NCI-H69 (cell line): ENCODE measurements at places on chromosomes 13 and 19.

DNA sequence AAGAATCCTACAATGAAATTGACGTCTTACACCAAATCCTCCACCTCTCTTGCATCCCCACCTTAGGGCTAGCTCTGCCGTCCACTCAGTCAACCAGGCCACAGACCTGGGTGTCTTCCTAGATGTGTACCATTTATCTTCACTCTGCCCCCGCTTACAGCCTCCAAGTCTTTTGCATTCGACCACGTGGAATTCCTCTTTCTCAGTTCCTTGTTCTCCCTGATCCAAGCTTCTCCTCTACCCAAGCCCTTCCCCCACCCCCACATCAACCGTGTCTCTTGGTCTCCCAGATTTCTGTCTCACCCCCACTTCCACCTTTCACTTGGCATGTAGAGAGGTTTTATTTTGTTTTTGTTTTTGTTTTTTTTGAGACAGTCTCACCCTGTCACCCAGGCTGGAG, 1.2 kb upstream of the DMWD start:
- DNase-seq, result no peak

- peak; percentile 58 for DNase-seq
Measured at GRCh38 chr13:22629374-22629773, 551.4 kb upstream of the SGCG start.

DNA sequence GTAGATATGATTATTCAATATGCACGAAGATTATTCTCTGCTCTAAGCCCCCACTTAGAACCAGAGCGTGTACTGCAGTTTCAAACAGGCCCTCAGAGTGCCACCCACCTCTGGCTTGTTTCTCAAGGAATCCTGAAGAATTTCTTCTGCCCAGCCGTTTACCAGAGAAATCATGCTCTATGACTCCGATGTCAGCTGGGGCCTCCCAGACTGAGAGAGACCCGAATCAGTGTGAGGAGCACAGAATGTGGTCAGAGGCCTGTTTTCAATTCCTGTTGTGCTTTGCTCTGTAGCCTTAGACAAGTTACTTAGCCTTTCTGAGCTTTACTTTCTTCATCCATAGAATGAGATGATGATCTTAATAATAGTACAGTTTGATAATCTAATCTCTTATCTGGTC, 5.5 kb downstream of the PNMA8C start:
- no peak for DNase-seq

GRCh38 chr19:34428549-34429285, 536 bp downstream of the UBA2 start:
- peak; percentile 52 for DNase-seq

DNA sequence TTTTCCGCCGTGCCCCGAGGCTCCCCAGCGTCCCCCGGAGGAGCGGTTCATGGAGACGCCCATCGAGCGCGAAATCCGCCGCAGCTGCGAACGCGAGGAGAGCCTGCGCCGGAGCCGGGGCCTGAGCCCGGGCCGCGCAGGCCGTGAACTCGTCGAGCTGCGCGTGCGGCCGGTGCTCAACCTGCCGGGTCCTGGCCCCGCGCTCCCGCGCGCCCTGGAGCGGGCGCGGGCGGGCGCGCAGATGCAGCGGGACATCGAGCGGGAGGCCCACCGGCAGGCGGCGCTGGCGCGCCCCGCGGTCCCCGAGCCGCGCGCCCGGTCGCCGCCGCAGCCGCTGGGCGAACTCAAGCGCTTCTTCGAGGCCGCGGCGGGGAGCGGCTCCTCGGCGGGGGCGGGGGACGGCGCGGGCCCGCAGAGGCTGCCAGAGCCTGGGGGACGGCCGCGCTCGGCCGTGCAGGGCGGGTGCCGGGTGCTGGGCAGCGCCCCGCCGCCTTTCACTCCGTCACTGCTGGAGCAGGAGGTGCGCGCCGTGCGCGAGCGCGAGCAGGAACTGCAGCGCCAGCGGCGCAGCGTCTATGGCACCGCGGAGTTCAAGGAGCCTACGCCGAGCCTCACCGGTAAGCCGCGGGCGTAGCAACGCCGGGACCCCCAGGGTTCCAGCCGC, 807 bp downstream of the MISP3 start:
- peak; percentile 95 for DNase-seq

- peak; percentile 47 for DNase-seq
Measured at GRCh38 chr19:44607049-44607448, 6.3 kb upstream of the IGSF23 start.

DNA sequence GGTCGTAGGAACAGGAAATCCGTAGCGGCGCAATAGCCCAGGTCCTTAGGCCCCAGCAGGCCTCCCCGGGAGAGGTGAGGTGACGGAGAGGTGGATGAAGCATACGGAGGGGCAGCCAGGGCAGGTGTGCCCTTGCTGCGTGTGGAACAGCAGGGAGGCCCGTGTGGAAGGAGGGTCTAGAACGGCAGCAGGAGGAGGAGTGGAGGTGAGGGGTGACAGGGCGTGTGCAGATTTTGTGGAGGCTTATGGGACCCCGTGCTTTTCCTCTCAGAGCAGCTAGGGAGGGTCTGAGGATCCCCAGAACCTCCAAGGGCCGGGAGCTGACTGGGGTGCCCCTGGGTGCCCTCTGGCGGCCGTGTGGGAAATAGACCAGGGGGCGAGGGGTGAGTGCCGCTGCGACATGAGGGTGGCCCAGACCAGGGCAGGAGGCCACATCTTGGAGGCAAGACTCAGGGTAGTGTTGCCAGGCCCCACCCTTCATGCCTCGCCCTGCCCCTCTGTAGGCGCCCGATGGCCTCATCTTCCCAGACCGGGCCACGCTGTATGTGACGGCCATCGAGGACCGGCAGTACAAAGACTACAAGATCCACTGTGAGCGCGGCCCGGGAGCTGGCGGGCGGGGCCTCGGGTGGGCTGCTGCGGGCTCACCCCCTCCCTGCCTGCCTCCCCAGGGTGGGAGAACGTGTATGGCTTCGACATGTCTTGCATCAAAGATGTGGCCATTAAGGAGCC, 5.0 kb upstream of the ADM5 start:
- no peak for DNase-seq

- no peak for DNase-seq
Measured at GRCh38 chr13:106449096-106449495, 86.4 kb downstream of the EFNB2 start.

- DNase-seq, result peak; percentile 16
Measured at GRCh38 chr19:55483706-55484592, 1.0 kb upstream of the NAT14 start.

GRCh38 chr13:93925990-93926389, 553.5 kb downstream of the DCT start:
- peak; percentile 68 for DNase-seq

DNA sequence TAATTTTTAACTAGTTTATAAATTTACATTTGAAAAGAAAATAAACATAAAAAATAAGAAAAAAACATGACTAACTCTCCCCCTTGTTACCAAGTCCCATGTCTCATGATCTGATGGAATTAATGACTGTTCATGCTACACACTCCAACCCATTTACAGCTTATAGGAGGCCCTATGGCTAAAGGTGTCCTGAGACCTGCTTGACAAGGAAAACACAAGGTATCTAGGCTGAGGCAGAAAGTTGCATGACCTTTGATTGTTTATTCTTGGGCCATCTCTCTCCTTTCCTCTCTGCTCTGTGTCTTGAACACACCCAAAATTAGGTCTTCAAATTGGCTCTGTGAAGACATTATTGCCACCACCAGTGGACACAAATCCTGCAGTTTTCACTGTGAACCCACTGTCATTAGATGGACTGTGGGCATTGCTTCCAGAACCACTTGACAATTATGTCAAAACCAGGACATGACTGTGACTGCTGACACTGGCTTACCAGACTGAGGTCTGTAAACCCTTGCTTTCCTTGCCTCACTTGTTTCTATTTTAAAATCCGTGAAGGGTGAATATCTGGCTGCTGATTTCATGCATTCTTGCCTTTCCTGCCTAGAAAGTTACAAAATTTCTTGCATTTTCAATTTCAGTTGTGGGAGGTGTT, 386.5 kb upstream of the SPRY2 start:
- no peak for DNase-seq

DNA sequence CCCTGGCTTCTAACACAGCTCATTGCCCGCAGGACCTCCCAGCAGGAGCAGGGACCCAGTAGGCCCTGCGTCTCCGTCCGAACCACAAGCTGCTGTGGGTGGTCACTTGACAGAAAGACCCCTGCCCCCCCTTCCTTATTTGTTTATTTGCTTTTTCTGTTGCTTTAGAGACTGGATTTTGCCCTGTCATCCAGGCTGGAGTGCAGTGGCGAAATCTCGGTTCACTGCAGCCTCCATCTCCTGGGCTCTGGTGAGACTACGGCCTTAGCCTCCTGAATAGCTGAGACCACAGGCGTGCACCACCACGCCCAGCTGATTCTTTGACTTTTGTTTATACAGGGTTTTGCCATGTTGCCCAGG, 7.6 kb upstream of the PTBP1 start:
- DNase-seq, result no peak
